Smooth muscle cell of the umbilical artery (primary cell): ENCODE measurements at places on chromosomes 11 and 22. TPM values are rescaled to one million over a fixed set of nuclear protein-coding genes. Genes with fewer than 3 reads are reported as not detected.

The EIF3M gene
- total RNA-seq: 638 and 645 TPM in 2 replicates

The SCUBE2 gene
- total RNA-seq: 1.8 and 9.5 TPM in 2 replicates

The UBE2L6 gene
- 31.2 and 33.7 TPM in 2 replicates for total RNA-seq

The DGAT2 gene
- total RNA-seq: 2.5 and 5.6 TPM in 2 replicates

The MFRP gene
- total RNA-seq: not detected in 2 replicates

The CTTN gene
- total RNA-seq: 510 and 566 TPM in 2 replicates

The SLC17A6 gene
- not detected in 2 replicates for total RNA-seq

The LMO2 gene
- 0.09 TPM in 1 of 2 replicates, not detected in the other for total RNA-seq

The TRAF6 gene
- 5.6 and 11.7 TPM in 2 replicates for total RNA-seq

The SYT12 gene
- 0.14 and 0.30 TPM in 2 replicates for total RNA-seq
